ENCODE measurements at places on chromosomes 7 and 10.

- no peak for DNase-seq
Measured at GRCh38 chr10:116216676-116217075, 56.3 kb downstream of the GFRA1 start.

GRCh38 chr7:46622251-46622650, 701.2 kb upstream of the IGFBP3 start:
- no peak for DNase-seq

DNA sequence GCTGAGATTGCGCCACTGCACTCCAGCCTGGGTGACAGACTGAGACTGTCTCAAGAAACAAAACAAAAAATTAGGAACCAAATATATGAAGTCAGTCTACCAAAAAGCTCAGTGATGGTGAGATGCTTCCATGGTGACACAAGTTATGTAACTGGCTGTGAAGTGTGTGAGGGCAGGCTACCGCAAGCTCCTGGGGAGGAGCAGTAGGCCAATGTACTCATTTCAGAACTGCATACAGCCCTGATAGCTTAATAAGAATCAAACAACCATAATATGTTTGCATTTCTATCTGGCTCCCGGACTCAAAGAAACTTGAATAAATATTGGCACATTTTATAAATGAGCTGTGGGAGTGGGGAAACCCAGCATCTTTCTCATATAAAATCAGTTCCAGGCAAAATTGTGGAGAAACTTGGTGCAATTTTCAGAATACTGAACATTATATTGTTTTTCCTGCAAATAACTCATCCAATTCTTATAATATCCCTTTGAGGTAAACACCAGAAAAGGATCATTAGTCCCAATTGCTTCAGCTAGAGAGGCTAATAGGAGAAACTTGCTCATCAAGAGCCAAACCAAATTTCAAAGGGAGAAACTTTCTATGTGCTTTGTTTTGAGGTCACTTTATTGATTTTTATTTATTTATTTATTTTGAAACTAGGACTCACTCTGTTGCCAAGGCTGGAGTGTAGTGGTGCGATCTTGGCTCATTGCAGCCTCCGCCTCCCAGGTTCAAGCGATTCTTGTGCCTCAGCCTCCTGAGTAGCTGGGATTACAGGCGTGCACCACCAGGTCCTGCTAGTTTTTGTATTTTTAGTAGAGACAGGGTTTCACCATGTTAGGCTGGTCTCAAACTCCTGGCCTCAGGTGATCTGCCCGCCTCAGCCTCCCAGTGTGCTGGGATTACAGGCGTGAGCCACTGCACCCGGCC, 127.0 kb downstream of the SORCS1 start:
- no peak for DNase-seq

GRCh38 chr7:22319424-22320403, 37.2 kb downstream of the RAPGEF5 start:
- no peak for DNase-seq

DNA sequence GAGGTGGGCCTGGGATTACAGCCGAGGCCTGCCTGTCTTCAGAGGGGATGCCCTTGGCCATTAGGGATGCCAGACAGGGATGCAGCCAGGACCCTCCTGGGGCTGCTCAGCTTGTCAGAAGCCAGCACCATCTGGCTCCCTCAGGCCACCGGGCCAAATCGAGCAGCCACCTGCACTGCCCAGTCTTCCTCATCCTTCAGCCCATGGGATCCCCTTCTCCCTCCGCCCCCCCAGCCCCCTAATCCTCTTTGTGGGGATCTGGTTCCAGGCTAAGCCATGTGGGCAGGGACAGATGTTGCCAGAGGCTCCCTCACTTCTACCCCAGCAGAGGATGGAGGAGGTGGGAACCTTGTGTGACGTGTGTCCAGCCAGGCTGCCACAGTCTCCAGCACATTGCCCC, 137.4 kb upstream of the PPIF start:
- DNase-seq = no peak

DNA sequence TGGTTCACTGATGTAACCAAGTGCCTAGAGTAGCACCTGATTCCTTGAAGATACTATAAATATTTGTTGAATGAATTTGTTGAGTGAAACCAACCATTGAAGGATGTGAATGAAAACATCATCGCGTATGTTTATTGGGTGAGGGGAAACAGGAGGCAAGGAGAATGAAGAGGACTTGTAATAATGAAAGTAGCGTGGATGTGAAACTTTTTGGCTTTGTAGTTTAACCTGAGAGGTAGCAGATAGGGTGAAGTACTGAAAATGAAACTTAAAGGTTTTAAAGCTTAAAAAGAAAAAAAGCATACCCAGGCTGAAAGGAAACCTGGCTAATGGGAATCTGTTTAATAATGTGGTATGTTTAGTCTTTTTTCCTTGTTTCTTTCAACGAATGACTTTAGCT, 5.2 kb downstream of the CCNY start:
- no peak for DNase-seq

DNA sequence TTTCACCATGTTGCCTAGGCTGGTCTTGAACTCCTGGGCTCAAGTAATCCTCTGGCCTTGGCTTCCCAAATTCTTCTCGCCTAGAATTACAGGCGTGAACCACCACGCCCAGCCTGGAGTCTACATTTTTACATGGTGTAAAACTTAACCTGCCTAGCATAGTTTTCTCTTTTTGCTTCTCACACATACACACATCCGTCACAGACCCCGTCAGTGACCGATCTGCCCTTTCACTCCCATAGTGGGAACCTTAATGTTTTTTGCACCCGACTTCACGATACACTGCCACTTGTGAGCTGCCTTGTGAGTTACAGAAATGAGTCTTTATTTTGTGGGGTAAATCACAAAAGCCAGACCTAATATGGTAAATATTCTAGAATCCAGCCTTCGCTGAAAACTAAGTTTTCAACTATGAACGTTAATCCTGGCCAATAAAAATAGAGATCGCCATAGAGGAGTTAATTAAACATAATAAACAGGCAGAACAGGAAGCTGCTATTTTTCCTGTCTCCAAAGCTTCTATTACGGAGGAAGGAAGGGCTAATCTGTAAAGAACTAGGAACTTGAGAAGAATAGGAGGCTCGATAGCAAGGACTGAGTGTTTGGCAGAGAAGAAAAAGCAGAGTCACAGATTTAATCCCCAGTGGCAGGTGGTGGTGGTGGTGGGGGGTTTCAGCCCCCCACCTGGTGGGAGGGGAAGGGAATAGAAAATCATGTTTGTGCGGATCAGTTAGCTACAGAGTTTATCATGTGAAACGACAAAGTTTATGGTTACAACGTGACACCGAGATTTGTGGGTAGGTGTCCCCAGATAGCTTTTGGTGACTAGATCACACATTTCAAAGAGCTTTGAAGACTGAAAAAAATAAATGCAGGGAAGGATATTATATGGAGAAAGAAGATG, 14.7 kb upstream of the FAM171A1 start:
- no peak for DNase-seq

DNA sequence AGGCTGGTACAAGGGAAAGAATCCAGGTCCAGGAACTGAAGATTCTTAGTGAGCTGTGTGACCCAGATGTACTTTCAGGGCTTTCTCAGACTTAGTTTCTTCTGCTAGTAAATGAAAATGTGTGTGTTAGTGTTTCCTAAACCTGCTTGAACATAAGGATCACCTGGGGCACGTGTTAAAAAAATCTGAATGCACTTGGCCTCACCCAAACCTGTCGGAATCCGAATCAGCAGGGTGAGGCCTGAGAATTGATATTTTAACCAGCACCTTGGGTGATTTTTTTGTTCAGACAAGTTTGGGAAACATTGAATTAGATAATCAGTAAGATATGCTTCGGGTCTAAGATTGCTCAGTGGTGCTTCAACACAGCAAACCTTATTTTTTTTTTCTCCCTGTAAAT, 59.7 kb downstream of the ZNF365 start:
- DNase-seq = no peak

DNA sequence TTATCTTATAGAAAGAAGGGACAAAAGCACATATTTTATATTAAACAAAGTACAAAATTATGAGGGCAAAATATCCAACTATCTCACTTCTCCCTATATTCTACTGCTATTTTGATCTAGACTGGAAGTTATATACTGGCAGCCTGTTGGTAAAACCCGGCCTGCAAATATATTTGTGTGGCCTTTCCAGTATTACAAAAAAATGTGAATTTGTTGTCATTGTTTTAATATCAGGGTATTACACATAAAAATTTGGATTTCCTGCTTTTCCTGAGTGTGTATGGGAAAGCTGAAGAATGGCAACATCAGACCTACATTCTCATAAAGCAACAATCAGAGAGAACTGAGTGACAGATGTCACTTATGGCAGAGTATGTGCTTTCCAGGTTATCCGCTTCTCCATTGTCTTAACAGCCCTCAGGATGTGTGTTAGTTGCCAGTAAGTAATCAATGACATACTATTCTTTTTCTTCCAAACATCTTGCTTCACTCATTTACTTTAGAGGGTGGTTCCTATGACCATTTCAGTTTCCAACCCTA, 7.3 kb downstream of the SYPL1 start:
- DNase-seq = no peak

DNA sequence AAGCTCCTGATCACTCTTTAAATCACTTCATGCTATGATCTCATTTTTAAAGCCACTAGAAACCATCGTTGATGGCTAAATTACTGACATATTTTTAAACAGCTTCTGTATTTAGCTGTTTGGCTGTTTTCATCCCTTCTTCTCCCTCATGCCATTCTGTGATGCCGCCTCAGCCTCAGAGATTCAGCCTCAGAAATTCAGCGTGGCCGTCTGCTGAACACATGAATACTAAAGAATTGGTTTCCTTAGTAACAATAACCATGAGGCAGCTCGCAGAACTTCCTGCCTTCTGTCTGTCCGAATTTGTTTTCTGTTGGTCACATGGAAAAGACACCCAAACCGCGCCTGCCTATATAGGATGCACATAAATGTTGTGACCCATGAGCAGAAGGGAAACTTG, 31.0 kb upstream of the FZD1 start:
- DNase-seq = no peak

DNA sequence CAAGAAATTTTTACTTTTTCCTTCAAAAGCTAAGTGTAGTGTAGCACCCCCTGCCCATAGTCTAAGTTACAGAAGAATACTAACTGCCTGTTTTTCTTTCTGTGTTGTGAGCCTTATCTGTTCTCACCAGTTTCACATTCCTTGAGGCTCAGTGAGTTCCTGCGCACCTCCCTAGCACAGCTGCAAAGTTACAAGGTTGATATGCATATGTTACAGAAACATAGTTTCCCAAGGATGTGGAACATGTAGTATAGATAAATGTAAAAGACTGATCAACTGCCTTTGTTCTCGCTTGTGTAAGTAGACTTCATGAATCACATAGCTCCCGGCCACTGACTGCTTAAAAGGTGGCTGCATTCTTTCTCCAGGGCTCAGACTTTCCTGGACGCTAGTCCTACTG, 6.7 kb upstream of the ZNF33B start:
- DNase-seq = peak; percentile 90

DNA sequence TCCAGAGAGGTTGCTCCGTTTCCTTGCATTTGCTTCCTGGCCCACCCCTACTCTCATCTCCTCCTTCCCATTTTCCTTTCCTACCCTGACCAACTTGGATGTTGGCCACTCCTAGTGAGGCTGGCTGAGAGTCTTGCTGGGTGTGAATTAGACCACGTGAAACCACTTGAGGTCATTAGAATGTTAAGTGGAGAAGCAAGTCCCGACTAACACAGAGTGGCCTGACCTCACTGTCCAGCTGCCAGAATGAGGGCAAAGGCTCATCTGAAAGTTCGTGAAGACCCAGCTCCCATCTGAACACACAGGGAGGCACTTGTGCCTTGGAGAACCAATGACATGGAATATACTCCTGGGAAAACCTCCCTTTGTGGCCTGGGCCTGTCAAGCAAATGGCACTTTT, 80.8 kb downstream of the WDR11 start:
- no peak for DNase-seq

DNA sequence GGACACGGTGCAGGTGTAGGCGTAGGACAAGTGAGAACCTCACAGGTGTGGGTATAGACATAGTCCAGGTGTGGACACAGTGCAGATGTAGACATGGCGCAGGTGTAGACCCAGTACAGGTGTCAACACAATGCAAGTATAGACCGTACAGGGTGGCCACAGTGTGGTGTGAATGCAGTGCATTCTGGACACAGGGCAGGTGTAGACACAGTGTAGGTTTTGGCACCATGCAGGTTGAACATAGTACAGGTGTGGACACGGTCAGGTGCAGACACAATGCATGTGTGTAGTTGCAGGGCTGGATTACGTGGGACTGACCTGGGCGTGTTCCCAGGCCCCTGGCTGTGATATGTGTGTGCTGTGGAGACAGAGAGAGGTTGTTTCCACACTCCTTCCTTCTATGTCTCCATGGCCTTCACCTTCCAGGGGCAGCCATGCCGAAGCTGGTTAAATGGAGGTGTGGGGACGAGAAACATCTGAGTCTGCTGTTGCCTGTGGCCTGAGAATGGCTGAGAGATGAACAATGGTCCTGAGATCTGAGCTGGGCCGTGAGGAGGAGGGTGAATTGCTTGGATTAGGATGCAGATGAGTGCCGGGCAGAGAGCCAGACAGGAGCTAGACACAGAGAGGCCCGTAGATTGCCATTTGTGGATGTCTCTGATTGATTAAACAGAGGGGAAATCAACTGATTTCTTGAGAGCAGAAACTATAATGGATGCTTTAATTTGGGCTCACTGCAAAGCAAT, 343.9 kb upstream of the SHH start:
- DNase-seq = peak; percentile 2

DNA sequence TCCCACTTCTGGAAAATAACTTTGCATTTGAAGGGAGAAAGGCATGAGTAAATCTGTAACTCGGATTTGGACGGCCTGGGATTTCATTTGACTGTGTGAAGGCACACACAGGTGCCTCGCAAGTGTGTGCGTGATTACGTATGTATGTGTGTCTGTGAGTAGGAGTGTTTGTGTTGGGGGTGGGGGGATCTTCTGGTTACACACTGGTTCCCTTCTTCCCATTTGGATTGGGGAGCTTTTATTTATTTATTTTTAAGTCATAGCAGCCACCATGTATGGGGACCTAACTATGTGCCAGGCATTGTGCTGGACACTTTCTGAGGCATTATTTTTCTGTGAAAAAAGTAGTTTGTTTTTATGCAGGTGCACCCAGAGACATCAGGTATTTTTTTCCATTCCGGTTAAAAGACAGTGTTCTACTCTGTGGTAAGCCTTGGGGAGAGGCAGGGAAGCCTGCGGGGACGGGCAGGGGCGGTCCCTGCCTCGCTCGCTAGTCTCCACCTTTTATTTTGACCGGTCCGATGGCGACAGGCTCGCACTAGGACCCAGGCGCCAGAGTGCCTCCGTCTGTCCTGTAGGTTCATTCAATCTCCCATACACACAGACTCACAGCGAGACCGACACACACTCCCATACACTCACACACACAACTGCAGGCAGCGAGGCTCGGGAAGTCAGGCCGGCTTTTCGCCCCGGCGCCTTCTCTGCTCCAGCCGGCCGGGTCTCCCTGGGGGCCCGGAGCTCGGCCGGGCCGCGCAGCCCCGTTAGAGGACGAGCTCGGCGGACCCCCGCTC, at the start of gene MXI1:
Gene MXI1, plus strand, starts transcription at position 595 of the 794 bp plus-strand sequence. CDS start 204 bp downstream, outside the sequence.
- DNase-seq = peak; percentile 89

GRCh38 chr10:75493464-75493863, 62.0 kb downstream of the LRMDA start:
- DNase-seq = no peak

DNA sequence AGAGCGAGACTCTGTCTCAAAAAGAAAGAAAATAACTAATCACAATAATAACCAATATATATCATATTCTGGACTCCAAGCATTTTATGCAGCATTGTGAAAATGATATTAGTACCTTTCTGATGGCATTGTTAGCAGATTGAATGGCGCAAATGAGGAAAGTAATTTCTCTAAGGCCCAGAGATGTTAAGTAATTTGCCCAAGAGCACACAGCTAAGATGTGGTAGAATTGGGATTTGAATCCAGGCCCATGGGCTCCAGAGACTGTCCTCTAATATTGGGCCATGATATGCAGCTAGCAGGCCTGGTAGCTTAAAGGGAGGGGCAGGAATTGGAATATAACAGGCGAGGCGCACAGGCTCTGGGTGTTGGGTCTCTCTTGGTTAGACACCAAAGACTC, 44.1 kb downstream of the ZNF503 start:
- DNase-seq = no peak

All from hematopoietic multipotent progenitor cell treated with erythropoietin and hydrocortisone succinate and interleukin-3 and kit ligand, for 6 days (in vitro differentiated cells).